ENCODE measurements at places on chromosomes 13 and 19. TPM values are rescaled to one million over a fixed set of nuclear protein-coding genes. Genes with fewer than 3 reads are reported as not detected.

Gene MAB21L1
- 0.21 TPM for total RNA-seq

Gene KLK14
- total RNA-seq, result 0.89 TPM

Gene CCNA1
- total RNA-seq, result 1.5 TPM

Gene SLC15A1
- total RNA-seq, result not detected

DNA sequence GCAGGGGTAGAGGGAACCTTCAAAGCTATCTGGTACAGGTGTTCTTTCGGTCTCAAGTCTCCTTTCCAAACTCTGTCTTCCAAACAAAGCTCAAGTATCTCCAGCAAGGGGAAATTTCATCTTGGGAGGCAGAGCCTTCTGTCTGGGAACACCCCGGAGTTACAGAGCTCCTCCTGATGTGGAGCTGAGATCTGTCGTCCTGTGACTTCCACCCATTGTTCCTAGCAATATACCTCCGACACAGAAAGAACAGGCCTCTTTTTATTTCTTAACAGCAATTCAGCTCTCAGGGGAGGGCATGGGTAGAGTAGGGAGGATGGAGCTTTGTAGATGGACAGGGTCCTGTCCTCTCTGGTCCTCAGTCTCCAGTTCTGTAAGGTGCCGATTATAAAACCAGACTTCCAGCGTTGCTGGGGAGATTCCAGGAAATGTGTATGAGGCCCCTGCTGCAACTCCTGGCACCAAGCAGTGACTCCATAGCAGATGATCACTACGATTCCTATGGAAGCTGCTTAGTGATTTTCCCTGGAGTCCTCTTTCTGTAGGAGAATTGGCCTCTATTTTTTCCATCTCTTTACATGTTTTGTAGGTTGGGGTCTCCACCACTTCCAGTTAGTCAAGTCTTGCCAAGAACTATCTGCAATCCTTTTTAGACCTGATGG lies 56.0 kb upstream of the ARGLU1 start:
- peaks cover 7% of the 10 kb centered on the region for H3K4me1 ChIP-seq
- H3K4me3 ChIP-seq, result no peak overlapping the region
- peak overlapping the region; percentile 33 for H3K27ac ChIP-seq
- H3K36me3 ChIP-seq, result no peaks in the 10 kb centered on the region

- H3K27ac ChIP-seq, result no peak overlapping the region
- no peak for DNase-seq
- peaks cover 54% of the 10 kb centered on the region for H3K4me1 ChIP-seq
- H3K4me3 ChIP-seq, result no peak overlapping the region
Observed at GRCh38 chr13:46644816-46645215, 91.8 kb downstream of the LRCH1 start.

GRCh38 chr19:38706792-38707511 lies 37.3 kb downstream of the CAPN12 start:
- no peak for DNase-seq
- no peak overlapping the region for H3K4me3 ChIP-seq
- H3K4me1 ChIP-seq, result peaks cover 70% of the 10 kb centered on the region
- H3K36me3 ChIP-seq, result peaks cover 100% of the 10 kb centered on the region
- no peaks in the 10 kb centered on the region for H3K27me3 ChIP-seq

DNA sequence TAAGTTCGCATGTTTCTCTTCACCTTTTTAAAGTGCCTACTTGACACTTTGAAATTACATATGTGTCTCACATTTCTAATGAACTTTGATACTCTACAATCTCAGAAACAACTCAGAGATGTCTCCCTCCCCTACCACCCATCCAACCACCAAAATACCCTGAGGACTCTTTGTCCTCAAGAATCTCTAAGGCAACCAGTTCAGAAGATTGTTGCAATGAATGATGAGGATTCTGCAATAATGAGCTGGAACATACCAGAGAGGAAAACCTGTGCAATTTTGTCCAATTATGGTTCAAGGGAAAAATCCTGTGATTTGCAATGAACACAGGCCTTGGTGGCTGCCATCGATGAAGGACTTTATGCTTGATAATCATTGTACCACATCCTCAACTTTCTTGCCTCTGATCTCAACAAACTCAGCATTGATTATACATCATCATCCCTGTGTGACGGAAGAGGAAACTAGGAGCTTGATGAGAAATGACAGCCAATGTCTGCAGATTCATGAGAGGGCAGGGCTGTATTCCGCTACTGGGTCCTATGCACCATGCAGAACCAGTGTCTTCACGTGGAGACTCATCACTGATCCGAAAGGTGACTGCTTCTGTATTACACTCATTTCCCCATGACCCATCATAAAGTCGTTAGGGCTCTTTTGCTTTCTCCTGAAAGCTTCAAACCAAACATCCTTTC lies 1.1 kb downstream of the FPR1 start:
- H3K27ac ChIP-seq, result peak overlapping the region; percentile 65
- no peak for DNase-seq
- peak overlapping the region; percentile 40 for H3K4me3 ChIP-seq
- no peaks in the 10 kb centered on the region for H3K36me3 ChIP-seq
- H3K27me3 ChIP-seq, result no peaks in the 10 kb centered on the region
- H3K4me1 ChIP-seq, result no peaks in the 10 kb centered on the region

DNA sequence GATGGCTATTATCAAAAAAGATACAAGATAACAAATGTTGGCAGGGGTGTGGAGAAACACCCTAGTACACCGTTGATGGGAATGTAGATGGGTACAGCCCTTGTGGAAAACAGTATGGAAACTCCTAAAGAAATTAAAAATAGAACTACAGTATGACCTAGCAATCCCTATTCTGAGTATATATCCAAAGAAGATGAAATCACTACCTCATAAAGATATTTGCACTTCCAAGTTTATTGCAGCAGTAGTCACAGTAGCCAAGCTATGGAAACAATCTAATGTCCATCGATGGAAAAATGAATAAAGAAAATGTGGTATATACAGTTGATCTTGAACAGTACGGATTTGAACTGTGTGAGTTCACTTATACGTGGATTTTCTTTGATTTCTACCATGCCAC lies 28.3 kb downstream of the TDRD3 start:
- no peak overlapping the region for H3K4me3 ChIP-seq
- DNase-seq, result no peak
- no peak overlapping the region for H3K27ac ChIP-seq
- H3K4me1 ChIP-seq, result no peaks in the 10 kb centered on the region
- H3K27me3 ChIP-seq, result no peaks in the 10 kb centered on the region
